ENCODE measurements at places on chromosomes 16 and 17. TPM values are rescaled to one million over a fixed set of nuclear protein-coding genes. Genes with fewer than 3 reads are reported as not detected.

The GRAPL gene
- 21.1 TPM for total RNA-seq

The MYH8 gene
- not detected for total RNA-seq

The PRDM7 gene
- not detected for total RNA-seq

The CNGB1 gene
- 0.07 TPM for total RNA-seq

The ABCA8 gene
- 15.8 TPM for total RNA-seq

Measured in thoracic aorta endothelial cell (primary cell).